ENCODE measurements at places on chromosomes 3 and 15. TPM values are rescaled to one million over a fixed set of nuclear protein-coding genes. Genes with fewer than 3 reads are reported as not detected.

SMCO1 gene
- total RNA-seq, result not detected

CCDC33 gene
- not detected for total RNA-seq

- H3K36me3 ChIP-seq, result no peaks in the 10 kb centered on the region
- no peaks in the 10 kb centered on the region for H3K27me3 ChIP-seq
- DNase-seq, result no peak
- H3K4me3 ChIP-seq, result no peak overlapping the region
- no peak overlapping the region for H3K27ac ChIP-seq
These were observed 22.7 kb downstream of the ARIH1 start for GRCh38 chr15:72496783-72497182.

EPHA3 gene
- total RNA-seq, result 0.87 TPM

GRCh38 chr3:101857301-101857741 lies 8.0 kb downstream of the NFKBIZ start:
- DNase-seq, result no peak
- peaks cover 28% of the 10 kb centered on the region for H3K4me1 ChIP-seq
- H3K27ac ChIP-seq, result peak overlapping the region; percentile 35

GRCh38 chr15:43531018-43531670 lies 13.7 kb downstream of the MAP1A start:
- H3K4me3 ChIP-seq, result no peak overlapping the region
- H3K36me3 ChIP-seq, result peaks cover 14% of the 10 kb centered on the region
- peaks cover 22% of the 10 kb centered on the region for H3K4me1 ChIP-seq

DNA sequence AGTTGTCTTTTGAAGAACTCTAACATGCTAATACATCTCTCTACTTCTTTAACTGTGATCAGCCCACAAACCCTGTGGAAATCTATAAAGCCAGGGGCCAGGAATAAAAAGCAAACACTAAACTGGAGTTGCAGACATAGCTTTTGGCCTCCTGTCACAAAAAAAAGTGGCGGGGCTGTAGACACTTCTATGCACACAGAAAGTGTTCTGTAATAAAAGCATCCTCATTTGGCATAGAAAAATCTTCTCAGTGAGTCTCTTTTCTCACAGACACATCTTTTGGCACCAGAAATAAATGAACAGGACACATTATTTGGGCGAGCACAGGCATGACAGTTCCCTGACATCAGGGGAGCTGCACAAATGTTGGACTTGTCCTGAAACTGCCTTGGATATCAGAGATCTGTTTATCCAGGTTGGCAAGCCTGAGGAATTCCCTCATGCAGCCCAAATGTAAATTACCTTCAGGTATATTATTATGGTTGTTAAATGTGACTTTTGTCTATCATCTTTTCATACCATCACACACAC lies 355.4 kb downstream of the FGF12 start:
- no peak for DNase-seq
- no peak overlapping the region for H3K4me3 ChIP-seq
- peaks cover 4% of the 10 kb centered on the region for H3K27me3 ChIP-seq
- no peaks in the 10 kb centered on the region for H3K36me3 ChIP-seq
- H3K27ac ChIP-seq, result no peak overlapping the region

CTXN2 gene
- not detected for total RNA-seq

NEIL1 gene
- 22.0 TPM for total RNA-seq

All from chondrocyte (in vitro differentiated cells).